GM19239 (cell line): ENCODE measurements at places on chromosomes 4 and X.

DNA sequence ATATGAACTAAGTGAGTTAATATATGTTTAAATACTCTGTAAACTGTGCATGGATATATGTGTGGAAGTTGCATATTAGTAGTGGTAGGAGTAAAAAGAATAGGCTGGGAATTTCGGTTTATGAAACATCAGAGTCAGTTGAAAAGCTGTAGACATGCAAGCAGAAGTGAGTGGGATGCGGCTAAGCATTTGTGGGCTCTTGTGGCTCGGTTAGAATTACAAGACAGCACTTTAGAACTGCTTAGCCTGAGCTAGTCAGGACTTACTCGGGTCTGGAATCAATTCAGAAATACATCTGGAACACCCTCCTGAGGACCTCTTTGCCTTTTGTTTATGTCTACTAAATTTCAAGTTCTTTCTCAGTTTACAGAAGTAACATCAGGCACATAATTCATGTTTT, 93.6 kb downstream of the AFF2 start:
- DNase-seq: no peak

DNA sequence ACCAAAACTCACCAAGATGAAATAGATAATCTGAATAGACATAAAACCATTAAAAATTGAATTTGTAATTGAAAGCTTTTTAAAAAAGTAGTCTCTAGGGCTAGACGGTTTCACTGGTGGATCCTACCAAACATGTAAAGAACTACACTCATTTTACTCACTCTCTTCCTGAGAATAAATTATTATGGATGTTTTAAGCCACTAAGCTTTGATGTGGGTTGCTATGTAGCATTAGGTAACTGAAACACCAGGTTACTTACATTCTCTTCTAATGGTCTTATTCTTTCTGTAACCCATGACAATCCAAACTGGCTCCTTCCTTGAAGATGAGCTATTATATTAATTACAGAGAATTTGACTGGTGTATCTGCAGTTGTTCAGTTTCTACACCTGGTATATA, 385.1 kb downstream of the PPP1R2C start:
- DNase-seq: no peak

GRCh38 chrX:47216393-47216925, 2.0 kb upstream of the CDK16 start:
- DNase-seq: no peak

GRCh38 chr4:102217345-102217744, 127.9 kb downstream of the SLC39A8 start:
- DNase-seq: no peak

- DNase-seq: no peak
Measured at GRCh38 chrX:1435241-1435895, 17.3 kb downstream of the ASMTL start.

GRCh38 chrX:153662266-153662665, 11.3 kb downstream of the PNCK start:
- DNase-seq: no peak

DNA sequence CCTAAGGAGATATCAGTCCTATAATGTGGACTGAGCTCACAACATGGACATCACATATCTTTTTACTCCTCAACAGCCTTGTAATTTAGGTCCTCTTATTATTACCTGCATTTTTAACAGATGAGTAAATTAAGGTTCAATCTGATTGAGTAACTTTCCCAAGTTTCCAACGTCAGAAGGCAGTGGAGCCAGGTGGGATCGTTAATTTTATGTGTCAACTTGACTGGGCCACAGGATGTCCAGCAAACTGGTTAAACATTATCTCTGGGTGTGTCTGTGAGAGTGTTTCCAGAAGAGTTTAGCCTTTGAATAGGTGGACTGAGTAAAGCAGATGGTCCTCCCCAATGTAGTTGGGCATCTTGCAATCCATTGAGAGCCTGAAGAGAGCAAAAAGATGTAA, 59.0 kb upstream of the SLIT2 start:
- DNase-seq: no peak

DNA sequence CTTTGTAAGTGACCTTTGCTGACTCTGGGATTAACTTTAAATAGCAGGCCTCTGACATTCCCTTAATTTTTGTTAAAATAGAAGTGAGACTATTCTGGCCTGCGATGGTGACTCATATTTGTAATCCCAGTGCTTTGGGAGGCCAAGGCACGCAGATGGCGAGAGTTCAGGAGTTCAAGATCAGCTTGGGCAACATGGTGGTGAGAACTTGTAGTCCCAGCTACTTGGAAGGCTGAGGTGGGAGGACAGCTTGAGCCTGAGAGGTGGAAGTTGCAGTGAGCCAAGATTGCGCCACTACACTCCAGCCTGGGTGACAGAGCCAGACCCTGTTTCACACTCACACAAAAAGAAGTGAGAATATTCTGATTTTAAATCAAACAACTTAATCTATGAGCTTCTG, 27.3 kb downstream of the ZNF330 start:
- no peak for DNase-seq

- no peak for DNase-seq
Measured at GRCh38 chrX:39893417-39894338, 204.1 kb downstream of the BCOR start.

DNA sequence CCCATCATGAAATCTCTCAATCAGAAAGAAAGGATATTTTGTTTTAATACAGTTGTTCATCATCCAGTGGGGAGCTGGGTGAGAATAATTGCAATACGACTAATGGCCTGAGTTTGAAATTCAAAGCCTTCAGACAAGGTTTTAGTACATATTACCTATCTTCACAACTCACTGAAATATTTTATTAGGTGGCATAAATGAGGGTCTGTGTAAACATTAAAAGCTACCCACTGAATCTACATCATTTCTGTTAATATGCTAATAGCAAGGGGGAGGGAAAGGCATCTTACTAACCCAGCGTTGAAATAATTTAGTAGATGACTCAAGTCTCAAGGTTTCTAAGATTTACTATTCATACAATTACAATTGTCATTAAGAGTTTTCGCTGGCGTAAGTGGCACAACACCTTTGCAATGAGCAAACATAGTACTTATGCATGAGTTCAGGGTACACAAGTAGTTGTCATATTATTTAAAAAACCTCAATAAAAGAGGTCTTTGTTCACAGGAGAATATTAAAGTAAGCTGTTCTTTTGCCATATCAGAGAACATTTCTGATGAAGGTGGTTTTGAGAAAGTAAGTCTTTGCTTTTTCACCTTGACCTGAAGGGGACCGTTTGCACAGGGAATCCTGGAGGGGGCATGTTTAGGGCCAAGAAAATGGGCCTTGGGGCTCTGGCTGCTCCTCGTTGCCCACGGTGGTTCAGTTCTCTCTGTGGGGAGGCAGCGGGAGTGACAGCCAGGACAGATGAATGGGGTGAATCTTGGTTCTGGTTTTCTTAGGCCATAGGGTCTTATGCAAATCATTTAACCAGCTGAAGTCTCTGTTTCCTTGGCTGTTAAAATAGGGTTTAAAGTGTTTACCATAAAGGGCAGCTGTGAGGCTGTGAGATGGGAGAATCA, 4.5 kb upstream of the RHOH start:
- no peak for DNase-seq

DNA sequence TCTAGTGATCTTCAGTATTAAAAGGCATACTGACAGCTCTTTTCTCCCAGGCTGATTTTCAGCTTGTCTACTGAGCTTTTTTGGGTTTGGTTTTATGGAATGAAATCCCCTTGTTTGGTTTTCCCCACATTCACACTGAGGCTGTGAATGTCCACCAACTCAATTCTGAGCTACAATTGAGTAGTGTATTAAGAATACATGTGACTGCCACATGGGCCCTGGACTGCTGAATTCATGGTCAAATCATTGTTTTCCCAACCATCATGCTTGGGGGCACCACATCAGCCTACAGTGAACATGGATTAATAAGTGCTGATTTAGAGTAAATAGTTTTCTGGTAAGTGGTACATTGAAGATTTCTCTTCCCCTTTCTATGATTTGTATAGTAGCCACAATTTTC, 32.4 kb downstream of the RTL9 start:
- DNase-seq: no peak
